ENCODE measurements at places on chromosomes 13 and 19. TPM values are rescaled to one million over a fixed set of nuclear protein-coding genes. Genes with fewer than 3 reads are reported as not detected.

KANK3 gene
- total RNA-seq = 3.2 TPM

ZNF586 gene
- 11.4 TPM for total RNA-seq

ATXN8OS gene
- 0.23 TPM for total RNA-seq

DNA sequence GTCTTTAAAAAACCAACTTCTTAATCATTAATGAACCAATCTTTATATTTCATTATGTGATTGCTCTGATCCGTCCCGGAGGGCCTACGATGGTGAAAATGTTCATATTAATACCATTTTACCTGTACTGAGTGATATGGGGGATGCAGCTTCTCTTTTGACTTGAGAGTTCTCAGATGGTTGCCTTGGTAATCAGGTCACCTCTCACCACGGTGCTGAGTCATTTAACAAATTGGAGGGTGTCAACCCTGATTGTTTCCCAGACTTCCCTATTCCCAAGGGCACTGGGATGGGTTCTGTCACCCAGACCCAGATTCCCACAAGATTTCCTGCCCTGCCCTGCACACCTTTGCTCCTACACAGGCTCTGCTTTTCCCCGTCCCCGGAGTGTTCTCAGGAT lies 128.5 kb upstream of the TMTC4 start:
- DNase-seq = no peak
- no peaks in the 10 kb centered on the region for H3K4me1 ChIP-seq
- H3K27ac ChIP-seq = no peak overlapping the region
- H3K27me3 ChIP-seq = no peaks in the 10 kb centered on the region

GRCh38 chr13:113187263-113187669 lies 21.2 kb downstream of the PCID2 start:
- no peaks in the 10 kb centered on the region for H3K4me1 ChIP-seq
- H3K36me3 ChIP-seq = peaks cover 5% of the 10 kb centered on the region
- no peaks in the 10 kb centered on the region for H3K27me3 ChIP-seq
- H3K4me3 ChIP-seq = no peak overlapping the region
- peak overlapping the region; percentile 80 for H3K27ac ChIP-seq

All from hepatocyte (in vitro differentiated cells).